Activated gamma-delta T cell treated with anti-CD3 and anti-CD28 coated beads, Interleukin-2, amount 50 U/mL, for 16 hours (primary cell): ENCODE measurements at places on chromosomes 2 and 18.

DNA sequence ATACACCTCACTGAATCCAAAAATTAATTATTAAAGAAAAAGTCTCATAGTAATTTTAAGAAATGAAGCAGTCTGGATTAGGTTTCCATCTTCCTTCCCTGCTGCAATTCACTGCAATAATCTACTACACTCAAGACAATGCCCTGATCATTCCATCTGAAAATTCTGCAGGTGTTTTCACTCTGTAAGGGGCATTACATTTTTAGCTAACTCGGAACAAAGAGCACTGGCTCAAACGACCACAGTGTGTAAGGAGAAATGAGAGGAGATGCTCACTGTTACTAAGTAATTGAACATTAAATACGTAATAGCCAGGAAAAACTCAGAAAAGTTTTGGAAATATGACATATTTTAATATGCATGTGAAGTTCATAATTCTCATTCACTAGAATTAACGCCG lies 1.3 kb downstream of the B4GALT6 start:
- no peak for DNase-seq

DNA sequence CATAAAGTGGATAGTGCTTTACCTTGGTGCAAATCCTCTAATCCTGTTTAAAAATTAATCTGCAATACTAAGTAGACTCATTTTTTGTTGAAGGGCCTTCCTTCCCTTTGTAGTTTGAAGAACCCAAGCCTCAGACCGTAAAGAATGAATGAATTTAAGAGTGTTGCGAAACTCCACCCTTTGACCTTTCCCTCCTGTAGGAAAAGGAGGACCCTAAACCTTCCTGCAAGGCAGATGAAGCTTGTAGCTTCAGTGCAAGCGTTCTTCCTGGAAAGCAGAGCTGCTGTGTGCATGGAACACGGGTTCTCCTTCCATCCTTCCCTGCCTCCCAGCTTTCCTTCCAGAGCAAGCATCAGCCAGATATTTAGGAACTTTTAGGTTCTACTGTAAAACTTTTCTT lies 1.7 kb downstream of the IMPA2 start:
- no peak for DNase-seq

- no peak for DNase-seq
These were observed 34.0 kb downstream of the DOCK10 start for GRCh38 chr2:225008179-225008856.

DNA sequence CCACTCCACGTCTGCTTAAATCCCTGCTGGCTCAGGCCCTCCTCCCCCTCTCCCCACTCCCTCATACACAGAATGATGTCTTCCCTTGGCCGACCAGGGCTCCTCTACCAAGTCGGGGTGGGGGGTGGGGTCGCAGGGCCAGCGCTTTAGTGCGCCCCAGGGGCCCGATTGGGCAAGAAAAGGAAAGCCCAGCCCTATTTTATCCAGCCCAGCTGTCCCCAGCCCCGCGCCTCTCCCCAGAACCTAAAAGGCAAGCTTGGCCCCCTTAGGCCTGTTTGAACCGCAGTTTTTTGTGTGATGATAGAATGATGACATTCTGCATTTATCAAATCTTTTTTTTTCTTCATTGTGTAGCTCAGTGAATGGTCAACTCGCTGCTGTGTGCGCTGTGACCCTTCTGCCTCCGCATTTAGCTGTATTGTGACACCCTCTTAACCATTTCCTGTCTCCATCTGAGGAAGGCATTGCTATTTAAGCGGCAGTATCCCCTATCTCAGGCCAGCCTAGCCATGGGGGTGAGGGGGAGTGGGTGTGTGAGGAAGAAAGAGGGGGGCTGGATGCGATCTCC lies 231.4 kb downstream of the HAUS1 start:
- DNase-seq, result no peak

GRCh38 chr2:3486047-3487027 lies 33.0 kb downstream of the ADI1 start:
- no peak for DNase-seq

DNA sequence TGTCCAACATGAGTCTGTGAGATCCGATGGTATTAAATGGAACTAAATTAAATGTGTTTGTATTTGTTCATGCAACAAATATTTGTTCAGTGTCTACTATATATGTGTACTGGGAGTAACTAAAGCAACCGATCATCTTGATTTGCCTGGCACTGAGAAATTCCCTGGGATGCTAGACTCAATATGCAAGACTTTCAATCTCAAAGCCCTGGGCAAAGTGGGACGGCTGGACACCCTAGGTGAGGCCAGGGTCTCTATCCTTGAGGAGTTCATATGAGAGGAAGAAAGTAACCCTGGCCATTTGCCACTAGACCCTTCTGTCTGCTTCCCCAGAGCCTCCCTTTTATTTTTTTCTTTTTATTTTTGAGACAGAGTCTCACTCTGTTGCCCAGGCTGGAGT lies 44.0 kb upstream of the HPCAL1 start:
- no peak for DNase-seq

DNA sequence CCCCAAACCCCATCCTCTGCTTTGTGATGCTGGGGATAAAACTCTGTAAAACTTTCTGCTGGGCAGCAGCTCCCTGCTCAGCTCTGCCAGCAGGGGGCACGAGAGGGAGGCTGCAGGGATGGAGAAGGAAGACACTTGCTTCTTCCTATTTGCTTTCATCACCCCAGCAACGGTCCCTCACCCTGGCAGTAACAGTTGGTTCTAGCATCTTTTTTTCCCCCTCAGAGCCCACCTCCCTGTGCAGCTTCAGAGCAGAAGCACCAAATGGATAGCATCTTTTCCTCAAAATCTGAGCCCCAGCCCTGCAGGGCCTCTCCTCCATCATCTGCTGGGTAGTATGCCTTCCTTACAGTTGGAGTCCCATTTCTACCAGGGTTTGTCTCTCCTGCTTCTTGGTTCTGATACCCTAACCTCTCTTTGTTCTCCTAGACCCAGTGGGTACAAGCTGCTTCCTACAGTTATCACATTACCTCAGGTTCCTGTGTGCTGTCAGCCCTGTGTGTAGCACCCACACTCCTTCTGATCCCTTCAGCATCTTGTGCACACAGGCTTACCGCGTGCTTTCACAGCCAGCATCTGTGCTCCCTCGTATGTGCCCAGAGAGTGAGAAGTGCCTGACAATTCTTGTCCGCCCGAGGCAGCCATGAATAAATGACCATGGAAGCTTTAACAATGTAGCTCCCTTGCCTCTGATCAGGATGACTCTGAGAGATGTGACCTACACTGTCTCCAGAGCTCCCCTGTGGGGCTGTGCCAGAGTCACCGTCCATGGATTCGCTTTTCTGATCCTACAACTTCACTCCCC lies 14.5 kb downstream of the CKAP2L start:
- peak; percentile 69 for DNase-seq

DNA sequence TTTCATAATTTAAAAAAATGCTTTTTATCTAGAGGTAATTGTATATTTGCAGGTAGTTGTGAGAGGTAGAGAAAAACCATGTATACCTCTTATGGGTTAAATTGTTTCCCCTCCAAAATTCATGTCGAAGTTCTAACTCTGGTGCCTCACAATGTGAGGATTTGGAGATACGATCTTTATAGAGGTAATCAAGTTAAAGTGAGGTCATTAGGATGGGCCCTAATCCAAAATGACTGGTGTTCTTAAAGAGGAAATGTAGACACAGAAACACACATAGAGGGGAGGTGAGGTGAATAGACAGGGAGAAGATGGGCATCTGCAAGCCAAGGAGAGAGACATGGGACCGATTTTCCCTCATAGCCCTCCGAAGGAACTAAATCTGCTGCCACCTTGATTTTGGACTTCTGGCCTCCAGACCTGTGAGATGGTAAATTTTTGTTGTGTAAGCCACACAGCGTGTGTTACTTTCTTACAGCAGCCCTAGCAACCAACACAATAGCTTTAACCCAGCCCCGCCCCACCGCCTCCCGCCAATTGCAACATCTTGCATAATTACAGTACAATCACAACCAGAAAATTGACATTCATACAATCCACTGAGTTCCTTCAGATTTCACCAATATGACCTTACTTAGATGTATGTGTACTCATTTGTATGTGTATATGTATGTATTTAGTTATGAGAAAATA lies 208.9 kb downstream of the MIB1 start:
- DNase-seq, result no peak

GRCh38 chr18:62179213-62179612 lies 7.6 kb downstream of the PIGN start:
- no peak for DNase-seq

DNA sequence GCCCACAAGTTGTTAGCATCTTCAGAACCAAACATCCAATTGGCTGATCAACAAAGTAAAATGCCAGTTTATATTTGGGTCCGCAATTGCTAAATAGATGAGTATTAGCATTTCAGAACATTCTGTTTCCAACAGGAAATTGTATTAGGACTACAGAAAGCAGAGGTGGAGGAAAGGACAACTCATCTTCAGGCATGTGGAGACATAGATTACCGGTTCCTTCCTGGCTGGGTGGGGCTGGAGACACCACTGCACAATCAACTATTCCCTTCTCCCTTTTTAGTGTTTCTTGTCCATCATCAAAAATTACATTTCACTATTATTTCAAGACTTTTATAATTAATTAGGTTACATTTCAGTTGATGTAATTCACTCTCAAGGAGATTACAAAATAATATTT lies 83.8 kb downstream of the ADAM23 start:
- DNase-seq, result no peak

DNA sequence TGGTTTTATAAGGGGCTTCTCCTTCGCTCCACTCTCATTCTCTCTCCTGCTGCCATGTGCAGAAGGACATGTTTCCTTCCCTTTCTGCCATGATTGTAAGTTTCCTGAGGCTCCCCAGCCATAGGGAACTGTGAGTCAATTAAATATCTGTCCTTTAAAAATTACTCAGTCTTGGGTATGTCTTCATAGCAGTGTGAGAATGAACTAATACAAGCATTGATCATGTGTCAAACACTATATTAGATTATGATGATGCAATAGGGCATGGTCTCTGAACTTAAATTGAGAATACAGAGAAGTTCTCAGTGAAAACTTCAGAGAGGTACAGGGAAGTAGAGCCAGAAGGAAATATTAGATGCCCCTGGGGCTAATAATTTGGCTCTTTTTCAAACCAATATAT lies 5.9 kb upstream of the MAP4K3 start:
- no peak for DNase-seq

GRCh38 chr2:27041752-27042151 lies 9.0 kb downstream of the TMEM214 start:
- DNase-seq, result no peak

- no peak for DNase-seq
These were observed 159.0 kb downstream of the METTL4 start for GRCh38 chr18:2412281-2412680.

DNA sequence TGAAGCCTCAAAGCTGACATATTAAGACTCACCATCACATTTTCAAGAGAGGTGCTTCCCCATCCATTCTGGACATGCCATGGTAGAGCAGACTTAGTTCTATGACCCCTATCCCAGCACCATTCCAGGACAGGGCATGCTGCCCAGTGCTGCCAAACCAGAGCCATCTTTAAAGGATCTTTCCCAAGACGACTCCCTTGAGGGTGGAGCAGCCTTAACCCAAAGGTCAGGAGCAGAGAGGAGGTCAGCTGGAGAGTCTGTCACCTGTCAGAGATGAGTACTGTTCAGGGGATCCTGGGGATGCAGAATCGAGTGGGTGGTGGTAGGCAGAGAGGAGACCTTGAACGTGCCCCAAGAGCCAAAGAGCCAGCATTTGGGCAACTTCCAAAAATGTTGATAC lies 459.8 kb downstream of the STK39 start:
- no peak for DNase-seq

- DNase-seq, result no peak
These were observed 90.8 kb downstream of the NFATC1 start for GRCh38 chr18:79486356-79487182.

DNA sequence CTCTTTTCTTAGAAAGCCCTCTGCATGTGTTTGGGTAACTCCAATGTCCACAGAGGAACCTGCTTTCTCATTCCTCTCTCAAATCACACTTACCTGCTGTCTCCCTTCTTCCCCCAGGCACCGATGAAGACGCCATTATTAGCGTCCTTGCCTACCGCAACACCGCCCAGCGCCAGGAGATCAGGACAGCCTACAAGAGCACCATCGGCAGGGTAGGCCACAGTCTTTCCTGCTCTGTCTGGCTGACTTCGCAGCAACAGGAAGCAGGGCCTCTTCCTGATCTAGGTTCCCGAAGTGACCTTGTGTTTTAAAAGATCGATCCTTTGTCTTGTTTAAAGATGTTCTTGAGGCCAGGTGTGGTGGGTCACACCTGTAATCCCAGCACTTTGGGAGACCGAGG lies 25.0 kb upstream of the GMCL1 start:
- DNase-seq, result no peak

DNA sequence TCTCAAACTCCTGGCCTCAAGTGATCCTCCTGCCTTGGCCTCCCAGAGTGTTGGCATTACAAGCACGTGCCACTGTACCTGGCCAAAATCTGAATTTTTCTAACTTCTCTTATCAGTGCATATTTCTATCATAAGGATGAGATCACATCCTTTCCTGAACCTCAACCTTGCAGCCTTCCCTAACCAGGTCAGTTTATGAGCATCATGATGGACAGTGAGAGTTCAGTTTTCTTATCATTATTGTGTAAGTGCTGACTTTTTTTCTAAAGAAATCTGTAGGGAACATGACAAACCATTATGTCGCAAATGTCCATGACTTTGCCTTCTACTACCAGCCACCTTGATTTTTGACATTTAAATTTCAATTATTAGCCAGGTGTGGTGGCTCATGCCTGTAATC lies 31.5 kb downstream of the MRPL33 start:
- DNase-seq, result no peak

- DNase-seq, result no peak
These were observed 284.5 kb upstream of the MMADHC start for GRCh38 chr2:149872041-149872440.

DNA sequence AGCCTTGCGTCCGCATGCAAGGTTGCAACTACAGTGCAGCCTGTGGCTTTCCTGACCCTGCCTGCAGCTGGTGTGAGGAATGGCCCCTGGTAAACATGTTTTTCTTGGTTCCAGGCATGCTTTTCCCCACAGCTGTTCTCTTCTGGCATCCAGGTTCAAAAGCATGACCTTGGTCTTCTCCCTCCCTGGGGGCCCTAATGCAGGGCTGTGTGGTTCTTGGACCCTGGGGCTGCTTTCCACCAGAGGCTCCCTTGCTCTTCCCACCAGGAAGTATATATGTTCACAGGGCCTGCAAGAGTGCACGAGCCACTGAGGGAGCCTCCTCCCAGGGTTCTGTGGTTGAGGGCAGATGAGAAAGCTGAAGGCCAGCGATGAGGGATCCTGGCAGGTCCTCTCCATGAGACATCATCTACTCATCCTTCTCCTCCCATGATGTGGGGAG lies 125.9 kb downstream of the BCL2L11 start:
- DNase-seq, result no peak
